ENCODE measurements at places on chromosomes 5 and 9.

DNA sequence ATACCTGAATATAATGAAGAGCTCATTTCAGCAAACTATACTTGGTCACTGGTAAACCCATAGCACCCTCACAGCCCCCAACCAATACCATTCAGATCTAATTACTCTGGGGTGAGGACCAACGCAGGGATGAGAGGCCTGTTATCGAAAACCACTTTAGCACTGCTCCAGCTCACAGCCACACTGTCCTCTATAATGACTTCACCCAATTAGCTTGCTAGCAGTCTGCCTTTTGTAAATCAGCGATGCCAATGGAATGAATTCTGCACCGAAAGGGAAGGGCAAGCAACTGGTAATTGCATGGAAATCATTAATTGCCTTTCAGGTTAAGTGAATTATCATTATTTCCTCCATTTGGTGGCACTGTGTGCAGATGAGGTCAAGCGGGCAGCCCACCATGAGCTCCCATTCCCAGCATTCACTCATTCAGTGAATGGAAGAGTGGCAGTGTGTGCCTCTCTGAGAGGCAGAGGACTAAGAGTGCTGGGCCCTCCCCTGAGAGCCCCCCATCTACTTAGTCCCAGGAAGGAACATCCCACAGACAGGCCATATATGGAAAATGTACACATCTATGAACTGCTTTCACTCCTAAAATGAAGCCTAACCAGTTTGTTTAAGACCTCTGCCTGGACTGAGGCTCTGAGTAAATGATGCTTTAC is 262.1 kb downstream of the SPOCK1 start:
- no peak for DNase-seq

DNA sequence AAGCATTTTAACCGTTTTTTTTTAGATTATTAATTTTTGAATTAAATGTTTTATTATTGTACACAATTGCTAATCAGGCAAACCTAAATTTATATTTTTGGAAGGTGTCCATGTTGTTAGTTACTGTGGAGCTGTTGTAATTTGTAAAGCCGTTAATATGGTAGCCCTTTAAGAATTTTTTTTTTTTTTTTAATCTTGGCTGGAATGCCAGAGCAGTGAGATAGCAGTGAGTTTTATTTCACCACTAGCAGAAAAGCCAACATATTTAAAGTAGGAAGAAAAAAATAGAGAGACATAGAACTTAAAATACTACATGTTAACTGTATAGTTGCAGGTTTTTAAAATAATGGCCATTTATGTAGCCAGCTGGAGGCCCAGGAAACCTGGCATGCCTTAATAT is 35.3 kb upstream of the RNF20 start:
- no peak for DNase-seq

GRCh38 chr9:131594906-131595665 is 49.8 kb downstream of the PRRT1B start:
- DNase-seq, result no peak

- DNase-seq, result no peak
Observed at GRCh38 chr5:100131161-100131560, 404.0 kb upstream of the FAM174A start.

DNA sequence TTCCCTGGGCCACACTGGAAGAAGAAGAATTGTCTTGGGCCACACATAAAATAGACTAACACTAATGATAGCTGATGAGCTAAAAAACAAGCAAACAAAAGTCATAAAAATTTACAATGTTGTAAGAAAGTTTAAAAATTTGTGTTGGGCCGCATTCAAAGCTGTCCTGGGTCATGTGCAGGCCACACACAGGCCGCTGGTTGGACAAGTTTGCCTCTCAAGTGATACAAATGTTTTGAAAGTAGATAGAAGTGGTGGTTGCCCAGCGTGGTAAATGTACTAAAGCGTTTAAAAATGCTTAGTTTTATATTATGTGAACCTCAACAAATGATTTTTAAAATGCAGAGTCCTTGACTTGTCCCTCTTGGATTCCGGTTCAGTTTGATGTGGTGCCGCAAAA is 94.9 kb upstream of the TBCA start:
- no peak for DNase-seq

DNA sequence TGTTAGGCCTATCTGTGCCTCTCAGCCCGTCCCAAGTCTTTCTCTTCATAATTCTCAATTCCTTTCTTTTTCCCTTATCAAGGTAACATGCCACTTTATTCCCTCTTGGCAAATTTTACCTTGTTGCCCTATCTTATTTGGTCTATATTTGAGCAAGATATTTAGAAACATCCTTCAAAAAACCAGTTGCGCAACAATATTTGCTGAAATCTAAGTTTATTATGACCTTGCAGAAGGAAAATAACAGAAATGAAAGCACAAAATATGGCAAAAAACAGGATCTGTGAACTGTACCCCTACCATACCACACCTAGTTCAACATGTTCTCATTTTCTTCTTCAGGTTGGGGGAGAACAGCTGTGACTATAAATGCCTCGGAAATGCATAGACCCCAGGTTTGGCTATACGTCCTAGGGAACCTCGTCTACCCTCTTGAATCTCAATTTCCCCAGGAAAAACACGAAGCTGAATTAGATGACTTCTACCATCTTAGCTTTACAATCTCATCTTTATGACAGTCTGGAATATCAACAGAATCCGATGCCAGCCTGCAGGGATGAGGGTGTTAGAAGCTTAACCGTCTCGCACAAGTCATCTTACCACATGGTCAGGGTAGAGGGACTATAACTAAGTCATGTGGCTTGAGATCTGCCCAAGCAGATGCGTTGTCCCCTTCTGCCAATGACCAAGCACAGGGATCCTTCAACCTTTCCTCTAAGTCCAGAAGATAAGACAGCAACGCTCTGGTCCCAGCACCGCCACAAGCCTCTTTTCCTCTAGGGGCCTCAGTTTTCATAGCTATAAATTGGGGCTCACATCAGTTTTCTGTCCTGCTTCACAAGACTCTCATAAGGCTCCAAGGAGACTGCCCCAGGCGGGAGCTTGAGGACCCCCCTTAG is 1.3 kb downstream of the LCP2 start:
- DNase-seq, result no peak

GRCh38 chr9:134059661-134060395 is 8.0 kb downstream of the BRD3 start:
- DNase-seq, result peak; percentile 70
